ENCODE measurements at places on chromosomes 3 and 15.

DNA sequence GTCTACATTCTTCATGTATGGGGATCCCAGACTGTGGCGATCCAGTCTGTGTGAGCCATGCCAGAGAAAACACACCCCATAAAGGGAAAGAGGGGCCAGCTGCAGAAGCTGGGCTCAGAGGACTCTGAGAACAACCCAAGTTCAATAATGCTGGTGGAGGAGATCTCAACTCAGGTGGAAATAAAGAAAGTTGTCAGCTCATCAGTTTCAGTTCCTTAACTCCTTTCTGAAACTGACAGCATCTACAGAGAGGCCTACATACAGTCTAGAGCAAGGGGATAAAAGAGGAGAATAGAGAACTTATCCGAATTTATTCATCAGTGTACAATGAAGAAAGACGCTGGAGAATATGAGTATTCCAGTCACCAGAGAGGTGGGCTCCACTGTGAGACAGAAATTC is 77.0 kb downstream of the NTRK3 start:
- DNase-seq = no peak

- no peak for DNase-seq
These were observed 340.4 kb upstream of the KCNMB2 start for GRCh38 chr3:178195824-178196223.

DNA sequence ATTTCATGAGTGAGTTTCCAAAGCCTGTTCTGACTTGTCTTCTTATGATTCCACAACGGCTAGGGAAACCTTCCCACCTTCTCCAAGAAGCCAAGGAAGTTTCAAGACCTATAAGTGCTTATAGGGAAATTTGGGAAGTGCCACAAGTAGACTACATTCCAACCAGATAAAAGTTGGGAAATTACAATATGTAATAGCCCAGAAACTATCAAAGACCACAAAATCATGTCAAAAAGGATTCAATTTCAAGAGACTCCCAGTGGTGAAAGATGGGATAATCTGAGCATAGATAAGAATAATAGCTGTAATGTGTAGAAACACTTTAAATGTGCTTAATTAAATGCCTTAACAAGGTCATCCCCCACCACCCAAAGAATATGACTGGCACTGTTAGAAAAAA is 169.2 kb upstream of the SLC2A2 start:
- no peak for DNase-seq

- DNase-seq = peak; percentile 44
These were observed 907 bp downstream of the PLXNA1 start for GRCh38 chr3:126983653-126984390.

DNA sequence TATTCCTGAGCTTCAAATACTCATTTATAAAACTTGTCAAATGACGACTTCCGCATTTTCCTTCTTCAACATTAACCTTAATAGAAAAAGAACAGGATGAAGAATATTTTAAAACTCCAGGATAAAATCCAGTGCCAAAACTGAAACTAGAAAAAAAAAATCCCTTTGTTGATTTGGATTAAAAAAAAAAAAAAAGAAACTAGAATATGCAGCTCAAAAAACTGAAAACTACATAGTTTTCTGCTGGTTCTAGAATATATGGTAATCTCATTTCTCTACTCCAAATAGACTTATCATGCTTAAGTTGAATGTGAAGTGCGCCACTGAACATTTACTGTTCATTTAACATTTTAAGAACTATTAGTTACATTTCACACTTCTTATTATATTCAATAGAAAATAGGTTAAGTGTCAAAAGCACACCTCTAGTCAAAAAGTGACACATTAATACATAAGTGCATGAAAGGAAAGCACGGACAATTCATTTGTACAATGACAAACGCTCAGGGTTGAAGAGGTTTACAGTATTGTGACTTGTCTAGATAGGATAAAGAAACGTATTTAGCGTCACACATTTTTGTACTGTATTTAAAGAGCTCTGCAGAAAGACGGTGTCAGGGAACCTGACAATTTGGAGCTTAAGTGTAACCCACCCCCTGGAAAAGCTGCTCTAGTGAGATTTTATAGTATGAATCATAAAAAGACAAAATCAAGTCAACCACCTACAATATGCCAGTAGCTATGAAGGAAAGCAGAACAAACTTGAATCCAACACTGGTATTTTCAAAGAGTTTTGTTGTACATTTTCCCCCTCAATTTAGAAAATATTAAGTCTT is 5.8 kb downstream of the TRA2B start:
- no peak for DNase-seq

DNA sequence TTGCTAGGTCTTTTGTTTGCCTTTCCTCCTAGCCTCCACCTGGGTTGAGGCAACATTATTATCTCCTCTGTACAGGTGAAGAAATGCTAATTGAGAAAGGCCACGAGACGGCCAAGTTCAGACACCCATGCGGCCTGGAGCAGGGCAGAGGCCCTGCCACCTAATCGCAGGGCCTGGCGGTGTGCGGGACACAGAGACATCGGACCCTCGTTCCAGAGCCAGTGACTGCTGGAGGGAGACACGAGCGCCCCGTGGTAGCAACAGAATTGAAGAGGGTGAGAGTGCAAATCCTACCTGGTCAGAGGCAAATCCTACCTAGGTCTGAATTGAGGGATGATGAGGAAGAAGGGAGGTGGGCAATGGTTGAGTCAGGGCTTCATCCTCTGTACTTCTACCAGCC is 113.8 kb upstream of the MEF2A start:
- DNase-seq = no peak

GRCh38 chr15:71697236-71697635 is 113.1 kb upstream of the NR2E3 start:
- no peak for DNase-seq

- DNase-seq = no peak
These were observed 47.9 kb upstream of the TRAK1 start for GRCh38 chr3:42043099-42043813.

GRCh38 chr3:30462721-30463470 is 143.5 kb upstream of the TGFBR2 start:
- DNase-seq = no peak

DNA sequence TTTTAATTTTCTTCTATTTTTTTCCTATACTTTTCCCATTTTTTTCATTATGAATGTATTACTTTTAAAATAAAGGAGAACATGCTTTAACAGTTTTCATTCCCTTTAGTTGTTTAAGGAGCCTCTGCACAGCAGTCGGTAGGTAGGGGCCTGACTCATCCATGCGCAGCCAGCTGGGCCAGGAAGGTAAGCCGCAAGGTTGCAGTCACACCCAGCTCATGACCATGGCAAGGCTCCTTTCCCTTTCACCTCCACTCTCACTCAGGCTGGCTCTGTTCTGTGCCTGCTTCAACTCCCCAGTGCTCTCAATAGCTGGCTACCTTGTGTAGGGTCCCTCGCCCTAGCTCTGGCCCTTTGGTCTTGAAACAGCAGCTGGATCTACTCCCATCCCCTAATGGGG is 17.4 kb upstream of the ANKRD34C start:
- no peak for DNase-seq

DNA sequence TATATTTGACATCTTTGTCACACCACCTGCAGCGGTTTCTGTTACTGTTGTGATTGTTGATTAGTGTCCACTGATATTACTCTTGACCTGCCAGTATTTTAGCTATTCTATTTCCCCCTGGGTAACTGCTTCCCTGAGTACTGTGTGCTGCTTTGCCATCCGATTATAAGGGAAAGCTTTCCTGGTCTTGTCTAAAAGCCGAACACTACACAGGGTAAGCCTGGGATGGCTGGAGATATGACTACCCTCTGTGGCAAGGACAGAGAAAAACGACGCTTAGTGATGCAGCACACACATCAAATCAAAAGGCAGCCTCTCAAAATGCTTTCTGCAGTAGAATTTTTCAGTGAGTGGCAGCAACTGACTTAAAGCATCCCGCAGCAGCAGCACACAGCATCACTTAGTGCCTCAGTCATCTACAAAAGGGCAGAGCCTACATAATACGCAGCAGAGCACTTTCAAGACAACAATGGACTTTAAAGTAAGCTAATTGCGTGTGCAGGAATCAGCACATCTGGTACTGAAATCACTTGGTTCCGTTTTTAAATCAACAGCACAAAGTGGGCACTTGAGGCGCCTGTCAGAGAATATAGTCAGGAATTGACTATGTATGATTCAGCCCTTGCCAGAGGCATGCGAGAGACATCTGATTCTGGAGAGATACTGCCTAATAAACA is 656.3 kb upstream of the TGFBR2 start:
- no peak for DNase-seq

Data from activated CD4-positive, CD25-positive, alpha-beta regulatory T cell treated with anti-CD3 and anti-CD28 coated beads, Interleukin-2, amount 50 U/mL, for 72 hours (primary cell).